ENCODE measurements at places on chromosomes 12 and 14.

GRCh38 chr12:127398016-127398710 is 868.8 kb upstream of the TMEM132C start:
- DNase-seq, result no peak

GRCh38 chr12:13764748-13765147 is 216.7 kb downstream of the GRIN2B start:
- no peak for DNase-seq

DNA sequence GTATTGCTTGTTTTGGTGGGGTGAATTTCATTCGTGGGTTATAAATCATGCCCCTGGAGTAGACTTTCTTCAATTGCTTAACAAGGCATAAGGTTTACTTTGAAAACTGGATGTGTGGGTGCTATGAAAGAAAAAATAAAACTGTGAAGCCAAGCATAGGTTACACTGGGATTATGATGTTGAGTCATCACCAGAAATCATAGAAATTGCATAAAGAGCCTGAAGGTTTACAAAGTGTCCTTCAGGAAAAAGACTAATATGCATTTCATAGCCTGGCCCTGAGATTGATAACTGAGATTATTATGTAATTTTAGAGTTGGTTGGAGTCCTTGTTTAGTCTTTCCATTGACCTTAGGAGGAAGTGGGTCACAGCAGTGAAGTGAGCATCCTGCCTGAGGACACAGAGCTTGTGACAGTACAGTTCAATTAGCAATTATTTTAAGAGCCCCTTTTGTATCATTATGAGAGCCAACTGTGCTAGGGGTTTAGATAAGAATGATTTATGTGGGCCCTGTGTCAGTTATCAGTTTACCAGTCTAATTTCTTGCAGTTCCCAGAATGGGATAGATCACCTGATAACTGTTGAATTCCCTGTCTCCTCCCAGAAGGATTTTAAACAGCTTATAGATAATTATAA is 13.6 kb downstream of the LRRK2 start:
- peak; percentile 71 for DNase-seq

- DNase-seq, result peak; percentile 66
Measured at GRCh38 chr12:32586390-32586789, 92.7 kb upstream of the DNM1L start.

- peak; percentile 91 for DNase-seq
Measured at GRCh38 chr12:28489246-28489645, 299.0 kb downstream of the CCDC91 start.

DNA sequence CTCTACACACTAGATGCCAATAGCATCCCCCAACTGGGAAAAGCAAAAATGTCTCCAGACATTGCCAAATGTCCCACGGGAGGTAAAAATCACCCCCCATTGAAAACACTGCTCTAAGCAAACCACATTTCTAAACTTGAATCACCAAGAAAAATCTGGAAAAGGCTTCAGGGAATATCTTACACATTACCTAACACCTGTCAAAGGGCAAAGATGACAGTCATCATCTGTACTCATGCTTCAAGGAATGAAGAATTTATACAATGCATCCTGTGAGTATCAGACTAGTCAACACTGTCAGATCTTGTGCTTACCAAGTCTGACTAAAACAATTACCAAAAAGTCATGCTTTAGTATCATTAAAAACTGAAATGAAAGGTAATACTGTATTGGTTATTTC is 161.6 kb upstream of the SOX5 start:
- DNase-seq, result peak; percentile 25

GRCh38 chr12:13342971-13343370 is 146.4 kb downstream of the EMP1 start:
- DNase-seq, result no peak

DNA sequence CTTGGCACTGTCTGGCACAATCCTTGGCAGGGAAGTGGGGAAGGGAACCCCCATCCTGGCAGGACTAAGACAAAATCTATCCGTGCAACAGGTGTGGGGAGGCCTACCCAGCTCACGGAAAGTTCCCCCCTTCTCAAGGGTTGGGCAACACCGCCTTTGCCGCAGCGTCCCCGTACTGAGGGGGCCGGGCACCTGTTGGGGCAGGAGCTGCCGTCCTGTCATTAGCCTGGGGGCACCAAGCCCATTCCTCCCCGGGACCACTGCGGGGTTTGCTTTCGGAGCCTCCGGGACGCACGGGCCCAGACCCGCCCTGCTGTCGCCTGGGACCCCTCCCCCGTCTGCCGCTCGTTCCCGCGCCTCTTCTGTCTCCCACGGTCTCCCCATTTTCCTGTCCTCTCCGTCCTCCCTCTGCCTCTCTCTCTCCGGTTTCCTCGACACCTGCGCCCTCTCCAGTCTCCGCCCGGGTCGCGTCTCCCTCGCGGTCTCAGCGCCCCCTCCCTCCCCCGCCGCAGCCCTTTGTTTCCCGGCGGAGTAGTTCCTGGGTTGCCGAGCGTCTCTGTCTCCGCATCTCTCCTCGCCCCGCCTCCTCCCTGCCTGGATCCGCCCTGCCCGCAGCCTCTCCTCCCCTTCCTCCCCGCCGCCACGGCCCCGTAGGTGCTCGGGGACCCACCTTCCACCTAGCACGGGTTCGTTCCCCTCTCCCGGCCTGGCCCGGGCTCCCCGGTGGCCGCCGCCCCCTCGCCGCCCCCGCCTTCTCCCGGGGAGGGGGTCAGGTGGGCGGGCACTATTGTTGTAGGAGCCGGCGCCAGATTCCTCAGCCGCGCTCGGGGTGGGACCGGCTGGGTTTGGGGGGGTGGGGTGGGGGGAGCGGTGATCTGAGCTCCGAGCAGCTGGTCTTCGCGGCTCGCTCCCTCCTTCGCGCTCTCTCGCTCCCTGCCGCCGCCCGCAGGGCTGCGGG is at the start of gene CACNB3:
Gene CACNB3, plus strand, starts transcription at position 624 of the 958 bp plus-strand sequence. CDS start 434 bp downstream, outside the sequence.
- peak; percentile 38 for DNase-seq

- DNase-seq, result no peak
Measured at GRCh38 chr12:3432176-3432742, 58.7 kb upstream of the PRMT8 start.

- DNase-seq, result peak; percentile 90
Measured at GRCh38 chr14:89399594-89400068, 17.4 kb downstream of the FOXN3 start.

GRCh38 chr12:23399402-23399933 is 550.0 kb downstream of the SOX5 start:
- no peak for DNase-seq

- DNase-seq, result peak; percentile 73
Measured at GRCh38 chr12:58915634-58916033, 4.7 kb downstream of the LRIG3 start.

GRCh38 chr12:56628671-56629458 is 1.3 kb downstream of the BAZ2A start:
- DNase-seq, result peak; percentile 67

GRCh38 chr14:66464261-66464660 is 21.9 kb upstream of the CCDC196 start:
- no peak for DNase-seq

- no peak for DNase-seq
Measured at GRCh38 chr12:130778776-130779175, 60.3 kb downstream of the STX2 start.
